ENCODE measurements at places on chromosomes 11 and 22. TPM values are rescaled to one million over a fixed set of nuclear protein-coding genes. Genes with fewer than 3 reads are reported as not detected.

DLG2 gene
- 2.9 TPM for total RNA-seq

DNA sequence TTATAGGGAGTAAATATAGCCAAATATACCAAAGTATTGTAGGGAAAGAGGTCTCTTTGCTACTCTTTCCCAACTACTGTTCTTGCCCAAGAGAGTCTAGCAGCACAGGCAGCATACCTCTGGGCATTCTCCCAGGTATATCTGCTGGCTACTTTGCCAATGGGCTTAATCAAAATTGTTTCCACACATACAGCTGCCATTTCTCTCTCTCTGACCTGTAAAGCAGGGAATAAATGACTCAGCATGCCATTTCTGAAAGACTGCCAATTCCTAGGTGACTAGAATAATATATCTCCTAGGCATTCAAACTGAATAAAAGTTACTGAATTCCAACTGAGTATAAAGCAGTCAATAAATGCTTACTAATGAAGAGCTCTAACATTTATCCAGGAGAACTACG lies 44.6 kb downstream of the RDX start:
- H3K36me3 ChIP-seq = no peaks in the 10 kb centered on the region
- DNase-seq = no peak
- no peaks in the 10 kb centered on the region for H3K27me3 ChIP-seq

DNA sequence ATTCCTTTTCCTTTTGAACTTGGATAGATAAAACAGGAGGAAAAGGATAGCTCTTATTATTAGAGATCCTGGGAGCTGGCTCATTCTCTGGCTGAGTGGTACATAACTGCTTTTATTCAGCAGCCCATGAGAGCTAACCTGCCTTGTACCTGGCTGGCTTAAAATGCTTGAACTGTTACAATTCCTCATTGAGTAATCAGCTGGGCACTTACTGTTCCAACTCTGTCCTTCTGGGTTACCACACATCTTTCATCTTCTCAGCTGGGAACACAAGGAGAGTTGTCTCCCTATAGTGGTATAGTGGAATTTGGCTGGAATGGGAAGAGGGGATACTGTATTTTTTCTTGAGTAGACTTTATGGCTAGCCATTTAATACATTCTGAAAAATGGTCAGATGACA lies 39.8 kb upstream of the SPTBN2 start:
- H3K36me3 ChIP-seq = peaks cover 25% of the 10 kb centered on the region
- H3K4me3 ChIP-seq = no peak overlapping the region
- DNase-seq = no peak
- no peaks in the 10 kb centered on the region for H3K27me3 ChIP-seq

- H3K4me3 ChIP-seq = no peak overlapping the region
- no peaks in the 10 kb centered on the region for H3K27me3 ChIP-seq
- peak overlapping the region; percentile 57 for H3K27ac ChIP-seq
- H3K36me3 ChIP-seq = no peaks in the 10 kb centered on the region
- no peak for DNase-seq
Measured at GRCh38 chr11:117823946-117824420, 561 bp downstream of the FXYD2 start.

GRCh38 chr22:29758959-29759358 lies 7.8 kb downstream of the ZMAT5 start:
- no peak overlapping the region for H3K27ac ChIP-seq

DNA sequence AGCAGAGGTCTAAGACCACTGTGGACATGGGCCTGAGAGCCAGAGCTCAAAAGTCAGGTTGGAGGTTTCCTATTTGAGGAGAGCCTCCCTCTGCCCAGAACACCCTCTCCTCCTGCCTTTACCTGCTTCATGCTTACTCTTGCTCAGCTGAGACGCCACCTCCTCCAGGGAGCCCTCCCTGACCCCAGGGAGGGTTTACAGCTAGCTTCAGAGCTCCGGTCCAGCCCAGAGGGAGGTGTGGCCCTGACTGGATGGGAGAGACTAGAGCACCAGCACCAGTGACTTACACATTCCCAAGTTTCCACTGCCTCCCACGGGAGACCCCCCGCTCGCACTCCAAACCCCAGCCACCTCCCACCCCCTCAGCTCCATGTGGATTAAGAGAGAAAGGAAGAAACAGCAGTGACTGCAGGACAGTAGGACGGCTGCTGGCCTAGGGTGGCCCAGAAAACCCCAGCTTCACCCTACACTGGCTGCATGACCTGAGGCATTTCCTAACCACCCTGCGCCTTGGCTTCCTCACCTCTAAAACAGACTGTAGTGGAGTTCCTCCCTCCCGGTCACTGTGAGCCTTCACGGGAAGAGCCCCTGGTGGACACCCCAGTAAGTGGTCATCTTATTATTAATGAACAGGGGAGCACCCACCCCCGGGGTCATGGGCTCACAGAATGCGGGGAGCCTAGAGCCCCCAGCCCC lies 24.5 kb upstream of the PDGFB start:
- H3K27me3 ChIP-seq = no peaks in the 10 kb centered on the region
- no peaks in the 10 kb centered on the region for H3K4me1 ChIP-seq
- H3K36me3 ChIP-seq = no peaks in the 10 kb centered on the region
- H3K4me3 ChIP-seq = no peak overlapping the region
- H3K27ac ChIP-seq = no peak overlapping the region
- no peak for DNase-seq

DNA sequence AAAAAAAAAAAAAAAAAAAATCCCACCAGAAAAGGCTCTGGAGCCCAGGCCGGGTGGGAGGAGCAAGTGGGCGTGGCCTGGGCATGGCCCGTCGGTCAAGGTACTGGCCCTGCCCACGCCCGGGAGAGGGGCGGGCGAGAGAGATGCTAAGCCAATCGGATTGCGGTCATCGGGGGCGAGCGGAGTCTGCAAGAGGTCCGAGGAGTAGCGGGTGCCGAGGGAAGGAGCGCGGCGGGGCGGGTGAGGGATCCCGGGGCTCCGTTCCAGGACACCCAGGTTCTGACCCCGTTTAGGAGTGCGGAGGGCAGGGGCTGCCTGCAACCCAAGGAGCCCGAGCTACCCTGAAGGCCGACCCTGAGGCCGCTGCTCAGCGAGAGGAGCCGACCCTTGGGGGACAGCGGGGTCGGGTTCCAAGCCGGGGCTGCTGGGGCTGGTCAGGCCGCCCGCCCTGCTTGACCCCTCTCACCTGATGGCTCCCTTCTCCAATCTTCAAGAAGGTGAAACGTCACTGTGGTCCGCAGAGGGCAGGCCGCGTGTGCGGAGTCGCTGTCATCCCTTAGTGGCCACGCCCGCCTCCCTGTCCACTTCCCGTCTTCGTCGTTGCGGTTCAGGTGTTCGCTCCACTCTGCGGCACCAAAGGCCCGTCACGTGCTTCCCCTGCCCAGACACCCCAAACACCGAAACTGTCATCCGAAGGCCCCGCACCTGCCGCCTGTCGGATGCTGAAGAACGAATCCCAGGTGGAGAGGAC lies 11.1 kb upstream of the TAB1 start:
- peak overlapping the region; percentile 66 for H3K27ac ChIP-seq
- H3K36me3 ChIP-seq = no peaks in the 10 kb centered on the region
- H3K4me3 ChIP-seq = peak overlapping the region; percentile 80
- H3K4me1 ChIP-seq = peaks cover 12% of the 10 kb centered on the region

DNA sequence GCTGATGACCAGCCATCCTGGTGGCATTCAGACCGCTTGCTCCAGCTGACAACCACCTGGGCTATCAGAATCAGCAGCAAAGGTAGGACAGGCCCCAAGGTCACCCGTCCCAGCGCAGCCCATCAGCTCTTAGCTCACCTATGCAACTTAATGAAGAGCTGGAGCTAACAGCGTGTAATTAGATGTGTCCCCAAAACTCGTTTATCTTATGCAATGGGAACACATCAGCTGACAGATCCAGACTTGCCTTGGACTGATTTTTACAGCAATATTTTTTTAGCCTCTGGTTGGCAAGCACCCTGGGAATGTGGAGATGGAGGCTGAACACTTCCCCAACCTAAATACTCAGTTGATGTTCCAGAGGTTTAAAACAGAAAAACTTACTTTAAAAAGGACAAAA lies 76.0 kb downstream of the PACSIN2 start:
- H3K4me1 ChIP-seq = peaks cover 62% of the 10 kb centered on the region
- H3K27me3 ChIP-seq = no peaks in the 10 kb centered on the region
- H3K4me3 ChIP-seq = no peak overlapping the region

ANKRD42 gene
- total RNA-seq = 7.4 TPM

DNA sequence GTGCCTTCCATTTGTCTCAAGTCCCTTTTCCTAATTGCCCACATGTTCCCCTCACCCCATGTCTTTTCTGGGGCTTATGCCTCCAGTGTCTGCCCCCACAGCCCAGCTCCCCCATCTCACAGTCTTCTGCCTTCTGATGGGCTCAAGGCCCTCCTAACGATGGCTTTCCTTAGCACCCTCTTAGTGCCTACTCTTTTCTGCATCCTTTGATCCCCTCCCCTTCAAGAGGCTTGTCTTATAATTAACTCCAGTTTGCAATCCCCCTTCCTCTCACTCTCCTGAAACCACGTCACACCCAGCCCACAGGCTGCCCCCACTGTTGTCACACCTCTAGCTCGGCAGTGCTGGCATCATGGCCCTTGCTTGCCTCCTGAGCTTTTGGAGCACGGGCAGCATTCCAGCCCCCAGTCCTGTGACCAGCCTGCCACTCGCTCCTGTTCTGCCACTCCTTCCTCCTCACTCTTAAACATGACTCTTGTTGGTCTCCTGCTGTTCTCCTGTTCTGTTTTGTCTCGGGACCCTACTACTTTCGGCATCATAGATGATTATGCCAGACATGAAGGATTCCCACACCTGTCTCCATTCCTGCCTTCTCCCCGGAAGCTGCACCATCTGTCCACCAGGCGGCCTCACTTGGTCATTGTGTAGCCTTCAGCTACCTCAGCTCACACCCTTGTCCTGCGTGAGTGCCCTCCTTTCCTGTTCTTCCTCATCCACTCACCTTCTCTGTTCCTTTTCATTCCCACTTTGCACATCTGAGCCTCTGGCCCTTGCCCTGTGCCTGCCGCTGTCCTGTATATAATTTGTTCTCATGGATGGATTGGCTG lies 26.1 kb downstream of the UBE2L3 start:
- peaks cover 22% of the 10 kb centered on the region for H3K4me1 ChIP-seq
- H3K27me3 ChIP-seq = no peaks in the 10 kb centered on the region
- no peak overlapping the region for H3K4me3 ChIP-seq

DNA sequence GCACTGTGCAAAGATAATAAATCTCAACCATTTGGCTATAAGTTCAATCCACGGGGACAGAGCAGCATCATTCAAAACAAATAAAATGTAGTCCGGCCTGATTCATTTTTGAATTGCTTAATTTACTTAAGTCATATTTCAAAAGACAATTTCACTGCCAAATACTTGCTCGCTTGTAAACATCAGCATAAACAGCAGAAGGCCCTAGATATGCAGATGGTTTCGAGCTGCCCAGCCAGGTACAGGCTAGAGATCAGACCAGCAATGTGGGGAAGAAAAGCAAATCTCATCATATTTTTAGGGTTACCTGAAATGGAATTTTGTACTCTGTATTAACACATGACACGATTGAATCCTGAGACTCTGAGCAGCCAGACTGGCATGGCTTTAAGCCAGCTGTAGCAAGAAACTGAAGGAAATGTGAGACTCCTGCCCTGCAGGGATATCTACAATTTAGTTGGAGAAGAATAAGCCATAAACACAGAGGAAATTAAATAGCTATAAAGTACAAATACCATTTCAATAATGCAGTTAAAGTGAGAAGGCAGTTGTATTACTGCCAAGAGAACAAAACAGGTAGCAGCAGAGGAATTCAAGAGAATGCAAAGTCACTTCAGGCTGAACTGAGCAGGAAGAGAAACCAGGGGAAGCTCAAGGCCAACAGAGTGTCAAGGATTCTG lies 440.3 kb downstream of the ETS1 start:
- peaks cover 15% of the 10 kb centered on the region for H3K4me1 ChIP-seq
- H3K36me3 ChIP-seq = no peaks in the 10 kb centered on the region
- DNase-seq = no peak
- H3K27me3 ChIP-seq = no peaks in the 10 kb centered on the region
- H3K4me3 ChIP-seq = no peak overlapping the region

NDUFS3 gene
- 89.9 TPM for total RNA-seq

DNA sequence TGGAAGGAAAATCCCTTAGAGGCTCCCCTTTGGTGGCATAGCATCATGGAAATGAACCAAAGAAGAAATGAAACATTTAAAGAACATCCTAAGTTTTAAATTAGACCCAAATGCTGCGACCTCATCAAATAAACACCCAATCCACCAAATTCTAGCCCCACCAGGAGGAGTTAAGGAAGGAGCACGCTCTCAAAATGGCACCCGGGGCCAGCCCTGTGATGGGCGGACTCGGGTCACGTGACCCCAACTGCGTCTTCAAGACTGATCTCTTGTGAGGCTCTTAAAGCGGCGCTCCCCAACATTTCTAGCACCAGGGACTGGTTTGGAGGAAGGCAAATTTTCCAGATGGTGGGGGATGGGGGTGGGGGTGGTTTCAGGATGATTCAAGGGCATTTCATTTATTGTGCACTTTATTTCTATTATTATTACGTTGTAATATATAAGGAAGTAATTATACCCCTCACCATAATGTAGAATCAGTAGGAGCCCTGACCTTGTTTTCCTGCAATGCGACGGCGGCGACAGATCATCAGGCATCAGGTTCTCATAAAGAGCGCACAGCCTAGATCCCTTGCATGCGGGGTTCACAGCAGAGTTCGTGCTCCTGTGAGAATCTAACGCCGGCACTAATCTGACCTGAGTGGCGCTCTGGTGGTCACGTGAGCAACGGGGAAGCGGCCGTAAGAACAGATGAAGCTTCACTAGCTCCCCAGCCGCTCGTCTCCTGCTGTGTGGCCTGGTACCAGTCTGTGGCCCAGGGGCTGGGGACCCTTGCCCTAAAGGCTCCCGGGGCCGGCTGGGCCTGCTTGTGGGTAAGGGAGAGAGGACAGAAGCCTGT lies 90.6 kb upstream of the SLC22A12 start:
- H3K4me1 ChIP-seq = no peaks in the 10 kb centered on the region
- H3K27ac ChIP-seq = no peak overlapping the region
- no peaks in the 10 kb centered on the region for H3K27me3 ChIP-seq
- no peak overlapping the region for H3K4me3 ChIP-seq

GRCh38 chr11:85805387-85805786 lies 5.6 kb downstream of the SYTL2 start:
- H3K4me3 ChIP-seq = no peak overlapping the region
- no peaks in the 10 kb centered on the region for H3K27me3 ChIP-seq

APOL1 gene
- 8.4 TPM for total RNA-seq

GRCh38 chr11:129866311-129866710 lies 29.1 kb downstream of the NFRKB start:
- H3K4me1 ChIP-seq = peaks cover 10% of the 10 kb centered on the region
- DNase-seq = no peak
- no peak overlapping the region for H3K4me3 ChIP-seq

GRCh38 chr11:133934599-133935550 lies 21.9 kb downstream of the IGSF9B start:
- no peak overlapping the region for H3K4me3 ChIP-seq
- H3K36me3 ChIP-seq = no peaks in the 10 kb centered on the region
- peaks cover 7% of the 10 kb centered on the region for H3K4me1 ChIP-seq
- no peak overlapping the region for H3K27ac ChIP-seq

Measured in esophagus squamous epithelium (tissue), 5 donors.